ENCODE measurements at places on chromosomes 6 and 20. TPM values are rescaled to one million over a fixed set of nuclear protein-coding genes. Genes with fewer than 3 reads are reported as not detected.

- H3K27me3 ChIP-seq, result no peaks in the 10 kb centered on the region
- H3K27ac ChIP-seq, result peak overlapping the region; percentile 25
- H3K4me1 ChIP-seq, result peaks cover 83% of the 10 kb centered on the region
- peaks cover 10% of the 10 kb centered on the region for H3K36me3 ChIP-seq
- H3K4me3 ChIP-seq, result no peak overlapping the region
Measured at GRCh38 chr20:3783068-3783489, 1.8 kb upstream of the SPEF1 start.

GRCh38 chr6:35737413-35738211 lies 780 bp downstream of the ARMC12 start:
- no peaks in the 10 kb centered on the region for H3K27me3 ChIP-seq
- H3K27ac ChIP-seq, result peak overlapping the region; percentile 100
- no peaks in the 10 kb centered on the region for H3K36me3 ChIP-seq

- peak overlapping the region; percentile 95 for H3K4me3 ChIP-seq
- H3K27me3 ChIP-seq, result no peaks in the 10 kb centered on the region
- H3K27ac ChIP-seq, result peak overlapping the region; percentile 93
- no peak for DNase-seq
- H3K4me1 ChIP-seq, result peaks cover 42% of the 10 kb centered on the region
Measured at GRCh38 chr6:30345852-30346251, 896 bp downstream of the RPP21 start.

DNA sequence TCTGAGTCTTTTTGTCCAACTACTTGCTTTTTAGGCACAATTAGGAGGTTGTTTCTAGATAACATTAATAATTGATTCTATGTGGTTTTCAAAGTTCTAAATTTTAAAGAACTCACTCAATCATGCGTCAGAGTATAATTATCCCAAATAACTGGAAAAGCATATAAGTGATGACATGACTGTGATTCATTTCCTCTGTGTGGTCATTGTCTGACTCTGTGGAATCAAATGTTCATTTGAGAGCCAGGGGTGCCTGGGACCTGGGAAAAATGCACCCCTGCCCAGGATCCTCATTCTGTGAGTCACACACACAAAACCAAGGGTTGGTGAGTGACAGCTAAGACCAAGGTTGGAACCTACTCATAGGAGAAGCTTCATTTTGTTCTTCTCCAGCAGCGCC lies 127.1 kb upstream of the MLIP start:
- H3K36me3 ChIP-seq, result no peaks in the 10 kb centered on the region
- no peak for DNase-seq
- no peaks in the 10 kb centered on the region for H3K4me1 ChIP-seq
- H3K4me3 ChIP-seq, result no peak overlapping the region

DNA sequence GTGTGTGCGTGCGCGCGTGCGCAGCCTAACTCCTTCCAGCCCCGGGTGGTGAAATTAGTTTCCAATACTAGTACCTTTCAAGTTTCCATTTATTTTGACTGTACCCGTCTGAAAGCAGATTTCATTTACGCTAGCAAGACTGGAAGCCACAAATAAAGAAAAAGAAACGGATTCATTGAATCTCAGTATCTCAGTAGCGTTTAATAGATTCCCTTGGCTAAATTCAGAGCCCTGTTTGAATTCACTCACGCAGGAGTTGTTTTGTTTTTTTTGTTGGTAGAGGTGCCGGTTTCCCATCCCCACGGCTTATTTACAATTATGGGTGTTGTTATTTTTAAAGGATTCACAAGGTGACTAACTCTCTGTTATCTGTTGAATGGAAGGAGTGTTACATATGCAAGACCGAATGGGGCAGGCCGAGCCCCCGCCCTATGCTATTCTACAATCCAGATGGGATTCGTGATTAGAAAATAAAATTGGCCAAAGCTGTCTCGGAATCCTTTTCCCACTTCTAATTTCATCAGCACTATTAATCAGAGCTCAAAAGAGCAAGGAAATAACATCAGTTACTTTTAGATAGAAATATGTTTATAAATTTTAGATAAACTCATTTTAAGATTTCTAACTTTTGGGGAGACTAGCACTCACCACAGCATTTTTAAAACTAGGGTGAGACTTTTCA lies 2.3 kb upstream of the INSM1 start:
- no peak overlapping the region for H3K4me3 ChIP-seq
- peaks cover 21% of the 10 kb centered on the region for H3K4me1 ChIP-seq
- no peaks in the 10 kb centered on the region for H3K36me3 ChIP-seq

GRCh38 chr20:56352345-56353055 lies 6.3 kb upstream of the FAM210B start:
- H3K4me3 ChIP-seq, result no peak overlapping the region
- DNase-seq, result no peak
- H3K27ac ChIP-seq, result no peak overlapping the region
- H3K4me1 ChIP-seq, result no peaks in the 10 kb centered on the region
- H3K36me3 ChIP-seq, result no peaks in the 10 kb centered on the region

Gene MAP7
- 3.3 TPM for total RNA-seq

Measured in spleen (tissue), 13 donors.